ENCODE measurements at places on chromosomes 7 and 10.
A peak's percentile ranks its signal among the peaks of the same experiment; 100 is the strongest.

DNA sequence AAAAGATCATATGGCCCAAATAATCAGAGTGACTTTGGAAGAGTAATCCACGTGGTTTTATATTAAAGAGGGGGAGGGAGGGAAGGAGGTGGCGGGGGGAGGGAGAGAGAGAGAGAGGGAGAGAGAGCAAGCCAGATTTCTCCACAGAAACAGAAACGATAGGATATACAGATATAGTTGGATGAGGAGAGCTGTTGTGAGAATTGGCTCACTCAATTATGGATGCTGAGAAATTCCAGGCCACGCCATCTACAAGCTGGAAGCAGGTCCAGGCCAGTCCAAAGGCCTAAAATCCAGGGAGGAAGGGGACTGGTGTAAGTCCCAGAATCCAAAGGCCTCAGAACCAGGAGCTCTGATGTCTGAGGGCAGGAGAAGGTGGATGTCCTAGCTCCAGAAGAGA is 75.5 kb downstream of the CXCL12 start:
- DNase-seq, result no peak

DNA sequence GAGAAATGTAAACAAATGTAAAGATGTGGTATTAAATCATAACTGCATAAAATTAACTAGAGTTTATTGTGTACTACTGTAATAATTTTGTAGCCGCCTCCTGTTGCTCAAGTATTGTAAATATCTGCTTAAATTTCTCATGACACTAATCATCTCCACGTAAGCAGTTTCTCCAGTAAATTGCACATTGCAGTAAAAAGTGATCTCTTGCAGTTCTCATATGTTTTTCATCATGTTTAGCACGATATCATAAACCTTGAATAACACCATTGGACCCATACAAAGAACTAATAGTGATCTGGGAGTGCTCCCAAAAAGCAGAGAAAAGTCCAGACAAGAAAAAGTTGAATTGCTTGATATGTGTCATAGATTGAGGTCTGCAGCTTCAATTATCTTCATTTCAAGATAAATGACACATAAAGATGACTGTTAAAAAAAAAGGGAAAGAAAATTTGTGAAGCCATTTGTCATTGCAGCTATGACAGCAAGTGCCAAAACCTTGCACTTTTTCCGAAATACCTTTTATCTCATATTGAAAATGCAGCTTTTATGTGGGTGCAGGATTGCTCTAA is 15.3 kb downstream of the LIPA start:
- DNase-seq, result no peak

- DNase-seq, result no peak
Observed at GRCh38 chr10:128318366-128318765, 192.1 kb upstream of the MKI67 start.

DNA sequence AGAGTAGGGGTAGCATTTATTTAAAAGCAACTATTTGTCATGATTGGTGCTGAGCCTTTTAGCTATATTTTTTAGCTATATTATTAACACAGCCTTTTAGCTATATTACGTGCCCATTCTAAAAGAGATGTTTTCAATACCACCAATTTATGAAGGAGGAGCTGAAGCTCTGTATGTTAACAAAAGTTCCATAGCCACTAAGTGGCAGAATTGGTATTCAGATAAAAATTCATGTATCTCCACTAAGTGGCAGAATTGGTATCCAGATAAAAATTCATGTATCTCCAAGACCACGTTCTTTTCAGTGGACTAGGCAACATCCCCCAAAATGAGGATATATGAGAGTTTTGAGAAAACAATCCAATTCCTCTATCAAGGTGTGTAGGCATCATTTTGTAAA is 268.6 kb downstream of the HGF start:
- DNase-seq, result peak; percentile 53

DNA sequence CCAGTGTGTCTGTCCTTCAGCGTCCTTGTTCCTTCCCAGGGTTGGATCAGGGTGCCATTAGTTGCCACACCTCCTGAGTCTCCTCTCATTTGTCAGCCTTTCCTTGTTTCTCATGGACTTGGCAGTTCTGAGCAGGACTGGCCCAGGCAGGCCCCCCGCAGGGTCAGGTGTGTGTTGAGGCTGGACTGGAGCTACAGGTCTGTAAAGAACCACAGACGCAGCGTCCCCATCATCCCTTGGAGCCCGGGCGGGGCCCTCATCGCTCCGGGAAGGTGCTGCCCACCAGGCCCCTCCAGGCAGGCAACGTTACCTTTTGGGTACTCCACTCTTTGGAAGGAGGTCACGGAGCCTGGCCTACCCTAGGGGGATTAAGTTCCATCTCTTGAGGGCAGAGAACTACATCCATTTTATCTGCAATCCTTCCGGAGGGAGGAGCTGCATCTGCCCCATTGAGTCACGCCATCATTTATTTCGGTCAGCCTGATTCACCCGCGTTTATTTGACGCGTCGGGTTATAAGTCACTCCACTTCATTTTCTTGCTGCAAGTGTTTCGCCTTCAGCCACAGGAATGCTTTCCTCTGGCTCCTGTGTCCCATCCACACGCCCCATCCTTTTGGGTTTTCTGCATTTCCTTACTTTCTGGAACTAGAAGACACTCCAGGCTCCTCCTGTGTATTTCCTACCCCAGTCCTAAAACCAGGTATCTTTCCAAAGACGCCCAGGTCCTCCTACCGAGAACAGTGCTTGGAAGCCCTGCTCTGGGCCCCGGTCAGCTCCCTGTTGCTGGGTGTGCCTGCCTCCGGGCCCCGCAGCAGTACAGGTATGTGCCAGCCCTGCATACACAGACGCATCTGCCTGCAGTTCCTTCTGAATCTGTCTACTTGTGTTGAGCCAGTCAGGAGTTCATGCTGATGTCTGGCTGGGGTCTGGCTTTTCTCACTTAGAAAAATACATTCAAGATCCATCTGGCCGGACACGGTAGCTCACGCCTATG is 141.9 kb downstream of the MAD1L1 start:
- DNase-seq, result no peak

DNA sequence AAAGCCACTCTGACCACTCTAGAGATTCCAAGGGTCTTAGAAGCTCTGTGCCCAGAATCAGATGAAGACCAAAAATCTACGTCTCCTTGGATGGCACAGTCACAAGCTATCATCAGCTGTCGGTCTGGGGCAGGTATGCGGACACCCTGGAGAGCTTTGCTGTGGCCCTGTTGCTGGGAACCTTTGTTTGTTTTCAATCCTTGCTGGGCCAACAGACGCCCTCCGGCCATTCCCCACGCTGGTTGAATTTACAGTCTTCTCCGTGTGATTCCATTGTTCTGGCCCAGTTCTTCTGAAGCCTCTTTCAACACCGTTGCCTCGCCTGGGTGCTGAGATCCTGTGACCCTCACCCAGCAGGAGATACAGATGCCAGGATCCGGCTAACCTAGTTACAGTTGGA is 149.4 kb upstream of the PFKP start:
- DNase-seq, result peak; percentile 53

- DNase-seq, result no peak
Observed at GRCh38 chr7:38383281-38383680, 109.8 kb upstream of the TARP start.

DNA sequence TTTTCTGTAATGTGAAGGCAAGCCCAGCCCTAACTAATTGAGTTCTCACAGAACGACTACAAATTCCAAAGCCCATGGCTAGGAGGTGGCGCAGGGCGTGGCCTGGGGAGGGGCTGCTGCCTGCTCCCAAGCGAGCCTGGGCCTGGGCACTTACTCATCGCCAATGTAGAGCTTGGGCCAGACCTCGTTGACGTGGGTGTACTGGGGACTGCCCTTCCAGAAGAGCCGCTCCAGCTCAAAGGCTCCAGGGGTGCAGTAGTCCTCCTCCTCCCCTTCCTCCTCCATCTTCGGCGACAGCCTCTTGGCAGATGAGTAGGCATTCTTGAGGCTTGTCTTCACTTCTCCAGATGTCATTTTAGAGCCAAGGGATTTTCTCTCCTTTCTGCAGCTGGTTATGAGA is 53.3 kb upstream of the SAMD8 start:
- DNase-seq, result no peak

GRCh38 chr10:124486635-124487034 is 25.0 kb downstream of the LHPP start:
- DNase-seq, result no peak

- no peak for DNase-seq
Observed at GRCh38 chr7:98073047-98073446, 33.6 kb upstream of the LMTK2 start.

- DNase-seq, result peak; percentile 55
Observed at GRCh38 chr10:3955493-3955892, 170.5 kb upstream of the KLF6 start.

DNA sequence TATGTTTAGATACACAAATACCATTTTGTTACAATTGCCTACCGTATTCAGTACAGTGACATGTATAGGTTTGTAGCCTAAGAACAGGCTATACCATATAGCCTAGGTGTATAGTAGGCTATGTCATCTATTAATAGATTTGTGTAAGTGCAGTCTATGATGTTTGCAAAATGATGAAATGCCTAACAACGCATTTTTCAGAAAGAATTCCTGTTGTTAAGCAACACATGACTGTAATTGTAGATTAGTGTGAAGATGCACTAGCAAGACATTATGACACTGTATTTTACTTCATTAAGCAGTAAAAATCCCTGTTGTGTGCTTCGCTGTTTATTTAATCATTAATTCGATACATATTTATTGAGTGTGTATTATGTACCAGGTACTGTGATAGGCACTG is 446.0 kb downstream of the SUGCT start:
- no peak for DNase-seq

DNA sequence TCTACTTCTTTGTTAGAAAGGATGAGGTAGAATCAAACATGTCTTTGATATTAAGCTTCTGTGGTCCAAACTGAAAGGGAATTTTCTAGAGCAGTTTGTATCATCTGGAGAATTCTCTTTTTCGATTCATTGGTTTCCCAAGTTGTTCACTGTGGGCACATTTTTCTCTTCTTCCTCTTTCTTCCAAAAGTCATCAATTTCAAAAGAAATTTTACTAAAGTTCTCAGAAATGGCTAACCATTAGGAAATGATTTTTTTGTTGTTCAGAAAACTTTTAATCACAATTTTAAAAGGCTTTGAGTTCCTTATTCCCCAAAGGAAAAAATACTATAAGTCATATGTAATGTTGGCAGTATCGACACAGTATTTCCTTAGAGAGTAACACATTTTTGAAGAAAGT is 28.3 kb upstream of the CCDC6 start:
- DNase-seq, result no peak

All from NCI-H69 (cell line).